Islet precursor cell (in vitro differentiated cells): ENCODE measurements at places on chromosomes 2 and 18.

GRCh38 chr18:70299393-70299792 is 10.5 kb downstream of the SOCS6 start:
- no peak for DNase-seq

- no peak for DNase-seq
Observed at GRCh38 chr2:56357655-56358295, 174.0 kb downstream of the CCDC85A start.

DNA sequence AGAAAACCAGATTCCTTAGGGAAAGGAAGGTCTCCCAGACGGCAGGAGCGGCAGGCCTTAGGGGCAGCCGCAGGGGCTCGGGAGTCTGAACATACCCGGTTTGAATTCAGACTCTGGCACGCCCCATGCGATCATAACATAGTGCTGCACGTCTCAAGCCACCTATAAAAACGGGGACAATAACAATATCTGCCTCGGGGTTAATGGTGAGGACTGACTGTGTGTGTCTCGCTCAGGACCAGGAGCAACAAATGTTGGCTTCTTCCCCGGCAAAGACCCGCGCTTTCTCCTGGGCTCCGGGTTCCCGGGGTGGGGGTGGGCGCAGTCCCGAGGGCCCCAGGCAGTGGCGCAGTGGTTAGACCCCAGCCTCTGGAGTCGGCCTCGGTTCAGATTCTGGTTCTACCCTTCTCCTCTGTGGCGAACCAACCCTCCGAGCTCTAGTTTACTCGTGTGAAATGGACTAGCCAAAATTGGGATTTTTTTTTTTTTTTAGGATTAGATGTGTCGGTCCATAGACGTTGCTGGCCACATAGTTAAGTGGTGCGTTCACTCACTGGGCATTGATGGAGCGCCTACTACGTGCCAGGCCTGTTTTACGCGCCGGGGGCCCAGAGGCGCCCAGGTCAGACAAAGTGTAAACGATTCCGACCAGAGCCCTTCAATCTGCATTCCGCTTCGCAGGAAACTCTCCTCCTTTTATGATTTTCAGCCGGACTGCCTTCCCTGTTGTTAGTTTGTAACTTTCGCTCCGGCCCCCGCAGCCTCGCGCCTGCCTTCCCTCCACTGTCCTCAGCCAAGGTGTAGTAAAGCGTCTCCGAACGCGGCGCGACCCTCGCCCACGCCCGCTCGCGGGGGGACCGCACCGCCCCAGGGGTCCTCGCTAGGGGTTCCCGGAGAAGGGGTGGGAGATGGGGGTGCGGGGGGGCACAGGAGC is 820 bp upstream of the SH3BP4 start:
- DNase-seq: peak; percentile 86

DNA sequence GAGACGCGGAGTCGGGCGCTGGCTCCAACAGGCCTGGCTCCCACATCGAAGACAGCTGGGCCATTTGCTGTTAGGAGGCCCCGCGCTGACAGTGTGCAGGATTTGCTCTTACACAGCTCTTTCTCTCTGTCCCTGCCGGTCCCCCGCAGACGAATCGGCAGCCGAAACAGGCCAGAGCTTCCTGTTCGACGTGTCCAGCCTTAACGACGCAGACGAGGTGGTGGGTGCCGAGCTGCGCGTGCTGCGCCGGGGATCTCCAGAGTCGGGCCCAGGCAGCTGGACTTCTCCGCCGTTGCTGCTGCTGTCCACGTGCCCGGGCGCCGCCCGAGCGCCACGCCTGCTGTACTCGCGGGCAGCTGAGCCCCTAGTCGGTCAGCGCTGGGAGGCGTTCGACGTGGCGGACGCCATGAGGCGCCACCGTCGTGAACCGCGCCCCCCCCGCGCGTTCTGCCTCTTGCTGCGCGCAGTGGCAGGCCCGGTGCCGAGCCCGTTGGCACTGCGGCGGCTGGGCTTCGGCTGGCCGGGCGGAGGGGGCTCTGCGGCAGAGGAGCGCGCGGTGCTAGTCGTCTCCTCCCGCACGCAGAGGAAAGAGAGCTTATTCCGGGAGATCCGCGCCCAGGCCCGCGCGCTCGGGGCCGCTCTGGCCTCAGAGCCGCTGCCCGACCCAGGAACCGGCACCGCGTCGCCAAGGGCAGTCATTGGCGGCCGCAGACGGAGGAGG is 3.5 kb downstream of the GDF7 start:
- DNase-seq: no peak

DNA sequence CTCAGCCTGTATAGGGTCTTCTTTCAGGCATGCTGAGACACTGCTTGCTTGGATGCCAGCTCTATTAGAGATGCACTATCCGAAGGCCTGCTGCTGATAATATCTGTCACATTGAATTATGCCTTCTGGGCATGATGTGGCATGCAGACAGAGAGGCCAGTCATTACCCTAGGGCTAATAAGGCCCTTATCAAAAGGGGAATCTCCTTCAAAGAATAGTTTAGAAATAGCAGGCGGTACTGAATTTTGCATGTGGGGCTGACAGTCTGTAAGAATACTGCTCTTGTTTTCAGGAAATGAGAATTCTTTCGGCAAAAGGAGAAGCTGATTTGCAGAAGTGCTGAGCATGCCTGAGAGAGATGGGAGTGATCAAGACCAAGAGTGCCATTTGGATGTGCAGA is 13.1 kb upstream of the LHCGR start:
- peak; percentile 74 for DNase-seq

- DNase-seq: no peak
Observed at GRCh38 chr2:125559186-125559585, 1096.8 kb upstream of the GYPC start.

DNA sequence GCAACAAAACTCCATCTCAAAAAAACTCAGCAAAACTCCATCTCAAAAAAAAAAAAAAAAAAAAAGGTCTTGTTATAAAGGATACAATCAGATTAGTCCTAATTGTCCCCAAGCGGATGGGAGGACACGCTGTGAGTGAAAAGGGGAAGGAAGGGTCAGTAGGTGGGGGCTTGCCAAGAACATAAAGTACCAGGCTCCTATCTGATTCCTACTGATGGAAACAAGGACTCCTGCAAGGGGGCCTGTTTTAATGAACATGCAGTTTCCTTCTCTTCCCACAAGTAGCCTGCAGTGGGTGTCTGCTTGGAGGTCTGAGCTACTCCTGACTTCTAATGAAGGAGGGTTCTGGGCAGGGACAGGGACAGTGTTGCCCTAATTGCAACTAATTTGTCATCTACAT is 7.9 kb downstream of the SCG2 start:
- no peak for DNase-seq

DNA sequence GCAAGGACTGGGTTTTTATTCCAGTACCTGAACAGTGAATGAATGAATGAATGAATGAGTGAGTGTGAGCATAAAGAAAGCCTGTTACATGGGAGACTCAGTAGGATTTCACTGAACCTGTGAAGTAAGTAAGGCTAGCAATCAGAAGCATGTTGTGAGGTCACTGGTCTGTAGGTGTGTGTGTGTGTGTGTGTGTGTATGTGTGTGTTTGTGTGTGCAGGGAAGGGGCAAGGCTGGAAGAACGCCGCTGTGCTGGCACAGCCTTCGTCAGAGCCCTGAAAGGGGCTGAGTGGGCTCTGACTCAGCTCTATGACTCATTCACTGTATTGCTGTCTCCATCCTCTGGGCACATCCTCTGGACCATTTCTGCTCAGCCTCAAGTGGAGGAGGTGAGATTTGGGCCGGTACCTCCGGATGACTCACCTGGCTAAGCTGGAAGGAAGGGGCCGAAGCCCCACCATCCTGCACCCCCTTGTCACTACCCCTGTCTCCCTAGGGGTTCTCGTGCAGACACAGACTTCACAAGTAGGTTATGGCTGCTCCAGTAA is 51.4 kb upstream of the MRPL33 start:
- peak; percentile 93 for DNase-seq

GRCh38 chr18:67359873-67360838 is 156.4 kb downstream of the DSEL start:
- DNase-seq: peak; percentile 83

DNA sequence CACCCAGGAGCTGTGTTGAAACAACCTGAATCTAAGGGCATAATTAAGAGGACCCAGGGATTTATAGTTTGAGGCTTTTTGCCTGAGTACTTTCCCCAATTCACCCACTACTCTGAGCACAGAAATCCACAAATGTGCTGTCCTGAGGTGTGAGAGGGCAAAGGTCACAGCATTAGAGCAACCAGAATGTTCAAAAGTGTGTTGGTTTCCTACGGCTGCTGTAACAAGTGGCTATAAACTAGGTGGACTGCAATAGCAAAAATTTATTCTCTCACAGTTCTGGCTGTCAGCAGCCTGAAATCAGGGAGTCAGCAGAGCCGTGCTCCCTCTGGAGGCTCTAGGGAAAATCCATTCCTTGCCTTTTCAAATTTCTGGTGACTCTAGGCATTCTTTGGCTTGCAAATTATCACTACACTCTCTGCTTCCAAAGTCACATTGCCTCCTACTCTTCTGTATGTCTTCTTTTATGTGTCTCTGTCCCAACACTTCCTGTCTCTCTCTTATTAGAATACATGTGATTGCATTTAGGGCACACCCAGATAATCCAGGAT is 91.4 kb upstream of the TACR1 start:
- no peak for DNase-seq
